Iris pigment epithelial cell (primary cell): ENCODE measurements at places on chromosomes 12 and 14.

DNA sequence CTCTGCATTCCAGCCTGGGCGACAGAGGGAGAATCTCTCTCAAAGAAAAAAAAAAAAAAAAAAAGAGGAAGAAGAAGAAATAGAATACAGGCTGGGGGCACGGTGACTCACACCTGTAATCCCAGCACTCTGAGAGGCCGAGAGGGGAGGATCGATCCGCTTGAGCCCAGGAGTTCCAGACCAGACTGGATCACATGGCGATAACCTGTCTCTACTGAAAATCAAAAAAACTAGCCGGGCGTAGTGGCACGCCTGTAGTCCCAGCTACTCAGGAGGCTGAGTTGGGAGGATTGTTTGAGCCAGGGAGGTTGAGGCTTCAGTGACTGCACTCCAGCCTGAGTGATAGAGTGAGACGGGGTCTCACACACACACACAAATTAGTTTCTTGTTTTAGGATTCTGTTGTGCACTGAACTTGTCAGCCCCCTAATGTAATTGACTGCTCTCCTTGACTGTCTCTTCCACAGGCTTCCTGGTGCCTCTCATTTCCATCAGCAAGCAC, 963 bp upstream of the TINF2 start:
- peak; percentile 25 for DNase-seq

DNA sequence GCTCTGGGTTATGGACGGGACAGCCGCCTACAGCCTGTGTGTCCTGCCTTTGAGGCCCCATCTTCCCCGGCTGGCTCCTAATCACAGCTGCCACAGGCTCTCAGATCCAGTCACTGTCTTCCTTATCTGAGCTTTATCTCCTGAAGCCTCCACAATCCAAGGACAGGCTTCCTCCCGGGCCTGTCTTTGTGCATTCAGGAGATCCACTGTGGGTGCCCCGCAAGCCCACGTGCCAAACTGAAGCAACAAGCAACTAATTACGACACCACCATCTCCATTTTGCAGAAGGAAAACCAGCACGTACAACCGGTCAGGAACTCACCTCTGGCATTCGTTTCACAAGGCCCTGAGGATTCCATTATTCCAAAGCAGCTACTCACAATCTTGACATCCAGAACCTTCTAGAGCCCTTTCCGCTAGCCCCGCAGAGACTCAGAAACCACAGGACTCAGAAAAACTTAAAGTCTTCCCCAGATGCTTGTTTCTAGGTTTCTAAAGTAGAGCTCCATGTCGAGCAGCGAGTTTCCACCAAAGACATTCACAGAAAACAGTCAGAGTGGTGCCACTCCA, 14.0 kb downstream of the SYNE3 start:
- DNase-seq = no peak

- DNase-seq = peak; percentile 28
Measured at GRCh38 chr12:89789862-89790261, 81.2 kb upstream of the ATP2B1 start.

DNA sequence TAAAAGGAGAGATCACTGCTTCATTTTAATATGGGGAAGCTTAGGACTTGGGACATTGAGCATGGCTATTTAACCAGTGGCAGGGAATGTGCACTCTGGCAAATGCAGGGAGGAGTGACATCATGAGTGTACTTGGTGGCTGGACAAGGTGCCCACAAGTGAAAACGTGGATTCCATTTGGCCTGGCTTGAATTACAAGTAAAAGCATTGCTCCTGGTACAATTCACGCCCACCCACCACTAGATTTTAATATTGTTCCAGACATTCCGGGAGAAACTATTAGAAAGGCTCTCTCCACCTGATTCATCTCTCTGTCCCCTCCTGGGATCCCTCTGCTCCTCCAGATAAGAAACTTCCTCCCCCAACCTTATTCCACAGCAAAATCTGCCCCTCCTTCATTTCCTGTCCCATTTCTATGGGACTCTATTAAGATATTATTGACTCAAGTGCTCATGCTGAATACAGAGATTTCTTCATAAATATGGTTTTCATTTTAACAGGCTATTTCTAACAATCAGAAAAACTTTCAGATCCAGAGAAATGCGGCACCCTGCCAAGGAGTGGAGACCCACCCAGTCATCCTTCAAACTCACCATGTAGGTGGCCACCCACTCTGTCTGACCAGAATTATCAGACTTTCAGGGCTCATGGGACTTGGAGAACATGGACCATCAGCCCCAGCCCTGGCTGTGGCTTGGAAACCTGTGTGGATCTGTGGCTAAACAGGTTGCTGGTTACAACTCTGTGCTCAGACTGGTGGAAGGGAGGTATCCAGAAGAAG, 43.2 kb downstream of the SSPN start:
- DNase-seq = no peak

GRCh38 chr12:132772606-132773005, 11.0 kb upstream of the ANKLE2 start:
- no peak for DNase-seq

DNA sequence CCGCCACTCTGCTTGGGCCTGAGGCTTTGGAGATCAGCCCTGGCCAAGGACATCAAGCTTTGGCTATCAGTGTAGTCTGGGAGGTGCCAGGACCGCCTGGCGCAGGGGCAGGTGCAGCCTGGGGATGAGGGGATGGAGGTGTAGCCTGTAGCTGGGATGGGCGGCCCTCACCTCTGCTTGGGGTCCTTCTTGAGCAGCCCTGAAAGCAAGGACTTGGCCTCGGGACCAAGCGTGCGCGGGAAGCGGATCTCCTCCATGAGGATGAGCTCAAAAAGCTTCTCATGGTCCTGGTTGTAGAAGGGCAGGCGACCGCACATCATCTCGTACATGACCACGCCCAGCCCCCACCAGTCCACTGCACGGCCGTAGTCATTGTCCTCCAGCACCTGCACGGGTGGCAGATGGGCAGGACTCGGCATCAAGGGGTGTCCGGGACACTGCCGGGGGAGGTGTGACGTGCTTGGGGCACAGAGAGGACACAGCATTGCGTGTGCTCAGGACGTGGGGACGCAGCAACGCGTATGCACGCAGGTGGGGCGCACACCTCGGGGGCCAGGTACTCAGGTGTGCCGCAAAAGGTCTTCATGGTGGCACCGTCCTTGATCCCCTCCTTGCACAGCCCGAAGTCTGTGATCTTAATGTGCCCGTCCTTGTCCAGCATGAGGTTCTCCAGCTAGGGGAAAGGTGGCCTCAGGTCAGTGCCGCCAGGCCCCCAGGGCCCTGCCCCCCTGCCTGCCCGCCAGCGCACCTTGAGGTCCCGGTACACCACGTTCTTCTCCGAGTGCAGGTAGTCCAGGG, 20.0 kb downstream of the SIVA1 start:
- DNase-seq = no peak

DNA sequence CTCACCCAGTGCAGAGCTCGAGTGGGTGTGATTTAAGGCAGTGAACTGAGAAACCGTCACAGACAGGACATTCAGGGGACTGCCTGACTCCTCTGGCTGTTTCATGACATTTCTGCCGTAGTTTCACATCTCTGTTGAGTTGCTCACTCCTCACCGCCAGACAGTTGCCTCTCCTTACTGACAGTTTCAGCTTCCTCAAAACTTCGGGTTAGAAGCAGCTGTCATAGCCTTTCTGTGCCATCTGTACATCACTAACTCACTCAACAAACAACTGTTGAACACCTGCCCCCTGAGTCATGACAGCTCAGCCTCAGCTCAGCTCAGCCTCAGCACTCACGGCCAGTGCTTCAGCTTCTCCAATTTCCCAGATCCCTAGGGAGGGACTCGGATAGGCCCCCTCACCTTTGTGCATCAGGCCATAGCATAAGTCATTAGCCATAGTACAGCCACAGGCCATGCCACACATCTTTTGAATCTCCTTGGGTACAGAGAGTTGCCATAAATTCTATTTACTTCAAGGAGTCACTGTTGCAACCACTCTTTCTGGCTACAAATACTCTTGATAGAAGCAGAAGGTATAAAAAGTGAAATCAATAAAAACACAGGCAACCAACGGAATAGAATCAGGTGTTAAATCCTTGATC, 6.2 kb upstream of the SLC15A4 start:
- DNase-seq = no peak

DNA sequence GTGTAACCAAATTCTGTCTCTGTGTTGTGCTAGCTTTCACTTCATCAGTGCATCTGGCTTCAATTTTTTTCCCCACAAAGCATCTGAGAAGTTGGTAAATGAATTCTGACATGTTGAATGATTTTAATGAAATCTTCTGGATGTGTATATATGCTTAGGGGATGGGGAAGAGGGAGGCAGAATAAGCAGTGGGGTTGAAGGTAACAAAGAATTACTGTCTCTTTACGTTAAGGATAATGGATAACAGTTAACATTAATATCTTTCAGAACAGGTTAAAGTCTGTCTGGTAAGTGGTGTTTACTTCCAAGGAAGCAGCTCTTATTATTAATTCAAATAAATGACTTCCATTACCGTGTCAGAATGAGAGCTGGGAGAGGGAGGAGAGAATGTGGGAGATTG, 261.7 kb downstream of the ERC1 start:
- DNase-seq = no peak

GRCh38 chr12:100877776-100878175, 83.2 kb downstream of the ANO4 start:
- peak; percentile 14 for DNase-seq
